Urothelium cell line (cell line): ENCODE measurements at places on chromosomes 1 and 21.

- DNase-seq = no peak
Measured at GRCh38 chr1:27527223-27527889, 37.4 kb upstream of the WASF2 start.

GRCh38 chr1:12356004-12356890 lies 126.4 kb downstream of the VPS13D start:
- DNase-seq = no peak

GRCh38 chr1:5390504-5390903 lies 601.7 kb downstream of the NPHP4 start:
- peak; percentile 16 for DNase-seq

- DNase-seq = no peak
Measured at GRCh38 chr1:117581391-117581943, 24.4 kb upstream of the TENT5C start.

- DNase-seq = peak; percentile 94
Measured at GRCh38 chr1:155084722-155085503, 6.3 kb downstream of the EFNA3 start.

DNA sequence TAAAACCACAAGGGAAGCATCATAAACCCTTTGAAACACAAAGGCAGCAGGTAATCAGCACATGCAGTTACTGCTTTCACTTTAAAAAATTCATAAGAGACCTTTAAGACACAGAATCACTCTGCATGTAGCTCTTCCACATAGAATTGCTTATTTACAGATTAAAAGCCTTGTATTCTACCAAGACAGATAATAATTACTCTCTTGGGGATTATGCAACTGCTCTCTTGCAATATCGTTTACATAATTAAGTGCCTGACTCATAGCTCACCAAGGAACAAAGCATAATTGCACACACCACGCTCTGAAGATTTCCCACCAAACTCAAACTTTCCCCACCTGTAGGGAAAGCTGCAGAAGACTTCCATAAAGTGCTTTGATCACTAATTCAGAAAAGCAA lies 87.9 kb downstream of the VAV3 start:
- no peak for DNase-seq

DNA sequence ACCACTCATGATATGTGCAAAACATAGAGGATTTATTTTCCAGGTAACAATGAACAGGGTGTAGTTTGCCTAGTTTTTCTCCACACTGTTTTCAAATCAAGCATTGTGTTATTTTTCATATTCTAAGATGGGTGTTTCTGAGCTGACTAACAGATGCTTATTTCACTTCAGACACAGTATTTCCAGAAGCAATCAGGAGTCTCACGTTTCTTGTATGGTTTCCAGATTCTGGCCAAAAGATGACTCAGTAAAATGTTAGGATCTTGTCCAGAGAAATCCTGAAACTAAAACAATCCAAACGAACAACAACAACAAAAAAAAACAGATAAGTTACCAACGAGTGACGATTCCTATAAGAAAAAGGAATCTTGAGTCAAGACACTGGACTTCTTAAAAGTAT lies 5.3 kb downstream of the UTS2 start:
- DNase-seq = no peak

DNA sequence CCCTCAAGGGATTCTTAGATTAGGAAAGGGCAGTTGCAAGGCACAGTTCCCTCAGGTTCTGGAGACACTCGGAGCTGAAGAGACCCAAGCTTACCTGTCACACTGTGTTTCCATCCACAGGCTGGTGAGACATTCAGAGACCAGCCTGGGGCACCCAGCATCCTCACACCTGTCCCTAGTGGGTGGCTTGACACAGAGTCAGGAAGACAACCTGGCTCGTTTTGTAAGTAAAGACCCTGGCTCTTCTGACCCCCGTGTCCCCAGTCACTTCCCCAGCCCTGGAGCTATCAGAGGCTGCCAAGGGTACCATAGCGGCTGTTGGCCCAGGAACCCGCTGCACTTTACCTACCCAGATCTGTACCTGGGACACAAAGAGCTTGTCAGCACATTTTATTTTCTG lies 409.8 kb downstream of the MATN1 start:
- no peak for DNase-seq

GRCh38 chr1:21622466-21623315 lies 46.5 kb downstream of the RAP1GAP start:
- DNase-seq = peak; percentile 95

DNA sequence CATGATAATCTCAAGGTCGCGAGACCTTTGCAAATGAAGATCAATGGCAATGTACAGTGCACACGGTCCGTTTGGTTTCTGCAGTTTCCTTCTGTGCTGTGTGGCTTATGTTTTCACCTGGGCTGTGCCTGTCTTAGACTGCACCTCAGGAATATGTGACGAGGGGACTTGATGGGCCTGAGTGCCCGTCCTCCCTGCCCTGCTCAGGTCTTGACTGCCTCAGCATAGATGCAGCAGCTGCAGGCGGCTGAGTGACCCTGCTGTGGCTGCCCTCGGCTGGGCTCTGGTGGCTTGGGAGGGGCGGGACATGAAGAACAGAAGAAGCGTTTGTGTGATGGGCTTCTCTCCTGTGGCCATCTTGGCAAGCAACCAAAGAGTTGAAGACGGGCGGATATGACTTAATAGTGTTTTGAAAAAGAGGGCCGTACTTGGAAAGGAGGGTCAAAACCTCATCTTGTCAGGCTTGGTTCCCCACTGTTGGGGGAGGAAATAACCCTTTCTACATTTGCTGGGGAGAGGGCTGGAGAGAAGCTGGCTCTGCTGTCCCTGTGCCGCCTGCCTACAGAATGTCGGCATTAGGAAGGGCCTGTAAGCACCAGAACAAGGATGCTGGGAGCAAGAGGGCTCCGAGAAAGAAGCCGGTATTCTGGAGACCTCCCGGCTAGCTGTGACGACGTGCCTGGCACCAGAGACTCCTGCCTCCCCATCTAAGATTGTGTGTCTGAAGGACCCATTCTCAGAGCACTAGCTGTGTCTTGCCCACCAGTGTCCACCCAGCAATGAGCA lies 7.1 kb downstream of the MYBPHL start:
- DNase-seq = peak; percentile 70

DNA sequence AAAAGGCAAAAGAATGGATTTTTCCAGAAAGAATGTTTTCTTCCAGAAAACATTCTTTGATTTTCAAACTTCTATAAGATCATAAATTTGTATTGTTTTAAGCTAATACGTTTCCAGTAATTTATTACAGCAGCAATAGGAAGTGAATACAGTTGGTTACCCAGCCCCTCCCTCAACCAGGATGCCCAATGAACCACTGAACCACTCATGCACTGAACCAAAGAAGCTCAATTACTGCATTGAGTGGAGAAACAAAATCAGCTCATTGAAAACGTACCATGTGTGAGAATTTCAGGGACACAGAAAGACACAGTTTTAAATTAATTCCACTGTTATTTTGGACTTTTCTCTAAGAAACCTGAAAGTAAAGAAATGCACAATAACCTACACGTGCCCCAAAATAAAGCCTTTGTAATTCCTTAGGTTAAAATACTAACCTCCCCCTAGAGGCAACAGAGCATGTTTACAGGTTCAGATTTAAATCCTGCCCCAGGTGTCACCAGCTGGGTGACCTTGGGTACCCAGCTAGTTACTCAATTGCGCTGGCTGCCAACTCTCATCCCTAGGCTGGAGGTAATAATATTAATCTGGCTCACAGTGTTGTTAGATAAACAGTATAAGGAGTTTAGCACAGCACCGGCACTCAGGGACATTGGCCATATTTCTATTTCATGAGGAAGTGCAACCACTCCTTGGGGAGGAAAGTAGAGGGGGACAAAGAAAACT lies 111.7 kb downstream of the NMNAT2 start:
- DNase-seq = no peak

- peak; percentile 92 for DNase-seq
Measured at GRCh38 chr1:43991476-43992231, at the start of gene CCDC24. CCDC24 (plus strand) TSS chr1:43991599; CDS start chr1:43991879, 280 bp downstream.

DNA sequence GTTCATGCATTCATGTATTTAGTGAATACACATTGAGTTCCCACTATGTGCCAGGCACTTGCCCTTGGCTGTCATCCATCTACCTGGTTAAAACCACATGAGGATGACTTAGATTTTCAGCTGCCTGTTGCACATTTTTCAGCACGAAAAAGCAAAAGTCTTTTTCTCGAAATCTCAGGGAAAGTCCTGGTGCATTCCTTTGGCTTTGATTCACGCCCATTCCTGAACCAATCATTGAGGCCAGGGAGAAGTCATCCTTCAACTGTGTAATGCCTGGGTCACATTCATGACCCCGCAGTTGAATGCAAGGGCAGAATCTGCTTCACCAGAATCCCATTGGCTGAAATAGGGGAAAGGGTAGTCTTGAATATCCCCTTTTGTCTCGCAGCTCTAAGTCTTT lies 84.4 kb downstream of the RNF220 start:
- peak; percentile 74 for DNase-seq
